Brain (organoid and tissue), 16 donors: ENCODE measurements at places on chromosomes 16 and 17.

- DNase-seq = no peak
Measured at GRCh38 chr16:75099738-75100602, 16.6 kb downstream of the LDHD start.

DNA sequence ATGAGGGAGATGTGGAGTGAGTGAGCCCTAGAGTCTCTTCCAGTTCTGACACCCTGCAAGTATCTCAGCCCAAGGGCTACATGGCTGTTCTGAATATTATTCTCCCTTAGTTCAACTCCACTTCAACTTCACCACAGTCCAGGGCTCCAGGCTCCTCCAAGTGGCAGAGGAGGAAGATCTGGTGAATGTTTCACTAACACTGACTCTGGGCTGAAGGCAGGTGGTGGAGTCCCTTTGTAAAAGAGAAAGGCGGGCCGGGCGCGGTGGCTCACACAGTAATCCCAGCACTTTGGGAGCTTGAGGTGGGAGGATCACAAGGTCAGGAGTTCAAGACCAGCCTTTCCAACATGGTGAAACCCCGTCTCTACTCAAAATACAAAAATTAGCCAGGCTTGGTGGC lies 13.6 kb downstream of the CCDC92B start:
- no peak for DNase-seq

DNA sequence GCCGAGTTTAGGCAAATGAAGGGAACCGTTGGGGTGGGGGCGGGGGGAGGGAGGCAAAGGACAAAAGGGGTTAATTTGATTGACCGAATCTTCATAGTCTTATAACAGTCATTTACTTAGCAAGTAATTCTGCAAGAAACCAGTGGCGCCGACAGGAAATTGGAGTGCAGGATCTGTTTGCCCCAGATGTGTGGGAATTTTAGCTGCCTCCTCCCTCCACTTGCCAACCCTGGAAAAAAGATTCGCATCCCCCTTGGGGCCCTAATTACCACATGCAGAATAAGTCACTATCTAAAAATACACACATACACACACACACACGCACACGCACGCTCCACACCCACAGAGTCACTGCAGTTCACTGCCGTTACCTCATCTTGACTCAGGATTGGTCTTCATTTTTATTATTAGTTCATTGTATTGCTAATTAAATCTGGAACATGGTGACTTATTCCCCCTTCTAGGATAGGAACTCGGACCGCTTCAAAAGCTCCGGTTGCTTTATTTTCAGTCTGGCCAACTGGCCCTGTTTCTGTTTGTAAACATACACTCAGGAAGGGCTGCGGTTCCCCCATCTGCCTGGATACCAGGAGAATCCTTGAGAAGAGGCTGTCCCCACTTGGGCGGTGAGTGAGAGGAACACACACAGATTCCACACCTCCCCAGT lies 241.6 kb upstream of the SALL1 start:
- DNase-seq = no peak

DNA sequence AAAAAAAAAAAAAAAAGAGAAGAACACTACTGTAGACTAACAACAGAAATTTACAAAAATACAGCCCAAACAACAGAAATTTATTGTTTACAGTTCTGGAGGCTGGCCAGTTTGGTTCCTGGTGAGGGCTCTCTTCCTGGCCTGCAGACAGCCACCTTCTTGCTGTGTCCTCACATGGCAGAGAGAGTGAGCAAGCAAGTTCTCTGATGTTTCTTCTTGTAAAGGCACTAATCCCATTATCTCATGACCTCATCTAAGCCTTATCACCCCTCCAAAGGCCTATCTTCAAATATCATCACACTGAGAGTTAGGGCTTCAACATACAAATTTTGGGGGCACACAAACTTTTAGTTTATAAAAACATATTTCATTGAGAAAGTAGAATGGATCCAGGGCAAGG lies 7.3 kb downstream of the ARSG start:
- DNase-seq = no peak

DNA sequence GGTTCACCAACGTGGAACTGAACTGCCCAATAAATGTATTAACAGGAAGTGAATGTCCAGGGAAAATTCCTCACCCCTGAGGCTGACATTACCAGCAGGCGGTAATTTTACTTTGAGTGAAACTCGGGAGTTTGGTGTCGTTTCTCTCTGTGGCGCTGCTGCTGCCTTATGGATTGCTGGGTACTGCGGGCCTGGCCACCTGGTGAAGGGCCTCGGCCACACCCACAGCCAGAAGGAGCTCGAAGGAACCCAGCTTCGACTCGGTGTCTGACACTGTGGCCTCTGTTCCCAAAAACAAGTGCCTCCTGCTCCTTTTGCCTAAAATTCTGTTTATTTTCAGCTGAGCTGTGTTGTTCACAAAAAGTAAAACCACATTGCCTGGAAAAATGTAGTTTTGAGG lies 115.0 kb downstream of the BANP start:
- DNase-seq = no peak

DNA sequence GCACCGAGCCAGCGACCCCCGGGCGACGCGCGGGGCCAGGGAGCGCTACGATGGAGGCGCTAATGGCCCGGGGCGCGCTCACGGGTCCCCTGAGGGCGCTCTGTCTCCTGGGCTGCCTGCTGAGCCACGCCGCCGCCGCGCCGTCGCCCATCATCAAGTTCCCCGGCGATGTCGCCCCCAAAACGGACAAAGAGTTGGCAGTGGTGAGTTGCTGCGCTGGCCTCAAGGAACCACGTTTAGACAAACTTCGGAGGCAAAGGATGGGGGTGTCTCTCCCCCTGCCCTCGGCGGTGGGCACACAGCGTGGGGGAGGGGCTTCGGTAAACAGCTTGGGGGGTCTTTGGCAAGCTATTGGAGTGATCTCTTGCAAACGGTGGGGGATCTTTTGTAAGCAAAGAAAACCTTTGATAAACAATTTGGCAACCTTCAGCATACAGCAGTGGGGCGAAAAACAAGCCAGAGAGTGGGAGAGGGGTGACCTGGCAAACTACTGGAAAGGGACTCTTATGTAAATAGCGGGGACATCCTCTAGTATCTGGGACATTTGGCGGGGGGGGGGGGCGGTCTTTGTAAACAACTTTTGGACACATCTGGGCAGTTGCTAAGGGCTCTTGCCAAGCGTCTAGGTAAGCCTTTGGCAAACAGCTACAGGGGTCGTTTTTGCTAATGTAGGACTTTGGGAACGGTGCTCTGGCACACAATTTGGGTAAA lies 587 bp downstream of the MMP2 start:
- DNase-seq = no peak

DNA sequence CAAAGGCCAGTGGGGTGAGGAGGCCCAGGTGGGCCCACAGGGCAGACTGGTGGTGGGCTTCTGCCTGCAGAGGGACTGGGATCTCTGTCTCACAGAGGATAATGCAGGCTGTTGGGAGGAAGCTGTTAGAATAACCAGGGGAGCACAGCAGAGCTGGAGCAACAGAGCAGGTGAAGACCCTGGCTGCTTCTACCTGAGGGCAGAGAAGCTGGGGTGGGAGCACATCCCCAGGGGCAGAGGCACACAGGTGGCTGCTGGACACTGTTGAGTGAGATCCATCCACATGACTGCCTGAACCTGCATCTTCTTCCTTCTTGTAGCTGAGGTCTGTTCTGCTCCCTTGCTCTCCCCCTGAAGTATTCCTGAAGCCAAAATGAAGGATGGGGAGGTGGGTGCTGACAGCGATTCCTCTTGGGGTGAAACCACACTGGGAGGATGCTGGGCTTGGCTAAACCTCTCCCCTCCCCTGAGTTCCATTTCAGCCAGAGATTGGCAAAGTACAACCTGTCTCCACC lies 1725.0 kb downstream of the TP53TG3F start:
- no peak for DNase-seq

- DNase-seq = no peak
Measured at GRCh38 chr17:73142872-73143381, 21.9 kb upstream of the SSTR2 start.

DNA sequence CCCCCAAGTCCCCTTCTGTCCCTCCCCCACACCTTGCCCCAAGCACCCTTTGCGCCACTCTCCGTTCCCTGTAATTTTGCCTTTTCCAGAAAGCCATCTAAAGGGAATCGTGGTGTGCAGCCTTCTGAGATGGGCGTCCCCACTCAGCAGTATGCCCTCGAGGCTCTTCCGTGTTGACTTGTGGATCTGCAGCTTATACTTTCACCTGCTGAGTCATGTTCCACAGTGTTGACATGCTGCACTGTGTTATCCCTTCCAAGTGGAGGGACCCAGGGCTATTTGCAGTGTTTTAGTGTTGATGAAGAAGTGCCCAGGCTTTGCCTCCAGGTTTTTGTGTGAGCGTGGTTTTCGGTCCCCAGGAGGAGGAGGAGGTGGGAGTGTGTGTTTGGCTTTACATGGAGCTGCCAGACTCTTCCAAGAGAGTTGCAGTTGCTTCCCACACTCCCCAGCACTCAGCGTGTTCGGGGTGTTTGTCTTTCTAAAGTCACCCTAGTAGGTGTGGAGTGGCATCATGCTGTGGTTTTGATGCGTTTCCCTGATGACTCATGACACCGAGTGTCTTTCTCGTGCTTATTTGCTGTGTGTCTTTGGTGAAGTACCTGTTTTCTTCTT lies 32.1 kb upstream of the JPT2 start:
- DNase-seq = no peak

DNA sequence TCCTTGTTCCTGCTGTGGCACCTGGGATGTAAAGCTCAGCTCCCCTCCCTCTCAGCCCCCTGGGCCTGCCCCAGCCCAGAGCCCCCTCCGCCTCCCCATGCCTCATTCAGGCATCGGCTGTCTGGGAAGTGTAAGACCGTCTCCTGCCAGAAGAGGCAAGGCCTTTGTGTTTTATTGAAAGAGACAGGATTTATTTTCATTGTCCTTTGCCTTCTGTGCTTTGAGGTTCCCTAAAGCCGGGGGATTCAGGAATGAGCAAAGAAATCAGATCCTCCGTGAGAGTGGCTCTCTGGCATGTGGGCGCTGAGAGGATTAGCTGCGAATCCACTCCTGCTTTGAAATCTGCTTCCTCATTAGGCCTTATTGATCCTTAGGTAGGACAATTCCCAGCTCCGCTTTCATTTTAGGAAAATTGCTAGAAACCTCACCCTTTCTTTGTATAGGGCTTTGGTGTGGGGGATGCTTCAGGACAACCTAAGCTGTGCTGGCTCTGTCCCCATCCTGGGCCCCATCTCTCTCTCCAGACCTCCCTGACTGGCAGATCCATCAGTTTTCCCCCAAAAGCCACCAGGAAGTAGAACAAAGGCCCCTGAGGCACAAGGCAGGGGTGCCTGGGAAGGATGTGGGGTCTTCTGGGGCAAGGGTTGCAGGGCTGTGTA lies 211.5 kb upstream of the TNRC6C start:
- peak; percentile 90 for DNase-seq
